ENCODE measurements at places on chromosomes 12 and 14. TPM values are rescaled to one million over a fixed set of nuclear protein-coding genes. Genes with fewer than 3 reads are reported as not detected.
A peak's percentile ranks its signal among the peaks of the same experiment; 100 is the strongest.

PAPLN gene
- total RNA-seq = 0.75 TPM

SRRM4 gene
- total RNA-seq = not detected

DNA sequence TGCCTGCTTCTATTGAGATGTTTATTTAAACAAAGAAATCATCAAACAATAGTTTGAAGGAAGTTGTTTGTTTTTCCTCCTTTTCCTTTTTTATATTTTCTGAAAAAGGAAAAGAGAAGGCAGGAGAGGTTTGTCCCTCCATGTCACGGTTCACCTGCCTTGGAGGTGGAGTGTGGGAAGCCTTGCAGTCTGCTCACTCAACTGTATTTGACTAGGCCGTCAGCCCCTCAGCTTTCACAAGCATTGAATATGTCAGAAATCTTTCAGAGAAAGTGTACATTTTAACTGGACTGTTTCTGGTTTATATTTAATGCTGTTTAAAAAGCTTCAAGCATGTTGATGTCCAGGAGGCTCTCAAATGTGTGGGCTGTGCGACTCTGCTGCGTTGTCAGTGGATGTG, 370.4 kb downstream of the NPAS3 start:
- no peak for DNase-seq

- DNase-seq = no peak
Observed at GRCh38 chr14:89589400-89590118, 172.5 kb upstream of the FOXN3 start.

GRCh38 chr12:2378835-2379330, 326.1 kb downstream of the CACNA1C start:
- peak; percentile 22 for DNase-seq

- DNase-seq = no peak
Observed at GRCh38 chr14:55129086-55129427, at the start of gene LGALS3. Gene LGALS3 (plus strand): TSS chr14:55129252. CDS start chr14:55137374, 8,122 bp downstream.

All from A673 (cell line).